ENCODE measurements at places on chromosomes 6 and 20.

DNA sequence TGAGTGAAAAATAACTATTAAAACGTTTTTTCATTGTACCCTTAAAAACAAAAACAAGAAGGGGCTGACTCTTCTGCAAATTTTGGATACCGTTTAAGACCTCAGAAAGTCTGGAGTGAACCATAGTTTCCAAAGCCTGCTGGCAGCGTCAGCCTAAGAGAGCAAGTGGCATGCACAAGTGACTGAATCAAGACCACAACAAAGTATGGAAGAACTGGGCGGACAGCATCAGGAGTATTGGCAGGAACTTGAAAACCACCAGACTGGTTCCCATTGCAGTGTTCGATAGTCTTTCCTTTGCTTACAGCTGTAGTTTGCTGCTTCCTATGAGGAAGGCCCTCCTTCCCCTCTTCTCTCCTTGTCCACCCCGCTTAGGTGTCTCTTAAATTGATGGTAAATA lies 33.7 kb upstream of the MYLIP start:
- DNase-seq = no peak

DNA sequence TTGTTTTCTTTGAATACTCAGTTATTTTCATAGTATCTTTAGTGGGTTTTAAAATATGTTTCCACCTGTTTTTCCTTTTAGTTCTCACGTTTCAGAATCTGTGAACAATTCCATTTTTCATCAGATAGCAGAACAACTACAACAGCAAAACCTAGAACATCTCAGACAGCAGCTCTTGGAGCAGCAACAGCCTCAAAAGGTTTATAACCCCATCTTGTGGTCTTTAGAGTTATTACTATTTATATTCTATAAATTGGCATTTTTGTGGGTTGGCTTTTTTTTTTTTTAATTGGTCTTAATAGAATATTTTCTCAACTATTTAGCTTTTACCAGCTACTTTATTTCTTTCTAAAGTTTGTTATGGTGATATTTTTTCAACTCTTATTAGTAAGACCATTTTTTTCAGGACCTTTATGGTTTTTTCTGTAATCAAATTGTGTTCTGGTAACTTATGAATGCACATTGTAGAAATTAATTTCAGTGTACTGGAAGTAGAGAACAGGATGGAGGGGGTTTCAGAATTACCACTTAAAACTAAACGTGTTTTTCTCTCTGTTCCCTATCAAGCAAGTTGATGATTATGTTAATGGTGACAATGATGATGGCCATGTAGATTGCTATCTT lies 72.2 kb downstream of the SCAF8 start:
- DNase-seq = no peak

DNA sequence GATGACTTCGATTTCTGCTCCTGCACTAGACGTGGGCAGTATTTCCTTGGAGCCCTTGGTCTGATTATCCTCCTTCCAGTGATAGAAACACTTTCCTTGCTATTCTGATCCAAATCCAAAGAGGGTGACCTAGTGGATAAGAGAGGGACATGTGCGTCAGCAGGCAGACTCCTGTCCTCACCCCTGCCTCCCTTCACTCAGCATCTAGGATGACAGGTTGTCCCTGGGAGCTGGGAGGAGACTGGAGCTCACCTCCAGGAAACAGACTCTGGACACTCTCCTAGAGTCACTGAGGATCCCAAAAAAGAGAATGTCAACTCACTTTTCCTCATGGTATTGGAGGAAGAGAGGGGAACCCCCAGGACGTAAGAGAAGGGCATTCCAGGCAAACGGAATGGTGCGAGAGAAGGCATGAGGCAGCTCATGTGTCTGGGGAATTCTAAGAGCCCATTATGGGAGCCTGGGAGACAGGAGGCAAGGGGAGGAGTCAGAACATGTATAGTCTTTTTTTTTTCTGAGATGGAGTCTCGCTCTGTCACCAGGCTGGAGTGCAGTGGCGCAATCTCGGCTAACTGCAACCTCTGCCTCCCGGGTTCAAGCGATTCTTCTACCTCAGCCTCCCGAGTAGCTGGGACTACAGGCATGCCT lies 2.2 kb downstream of the C20orf173 start:
- DNase-seq = no peak

- no peak for DNase-seq
Observed at GRCh38 chr6:166563805-166564204, 22.7 kb downstream of the RAMACL start.

DNA sequence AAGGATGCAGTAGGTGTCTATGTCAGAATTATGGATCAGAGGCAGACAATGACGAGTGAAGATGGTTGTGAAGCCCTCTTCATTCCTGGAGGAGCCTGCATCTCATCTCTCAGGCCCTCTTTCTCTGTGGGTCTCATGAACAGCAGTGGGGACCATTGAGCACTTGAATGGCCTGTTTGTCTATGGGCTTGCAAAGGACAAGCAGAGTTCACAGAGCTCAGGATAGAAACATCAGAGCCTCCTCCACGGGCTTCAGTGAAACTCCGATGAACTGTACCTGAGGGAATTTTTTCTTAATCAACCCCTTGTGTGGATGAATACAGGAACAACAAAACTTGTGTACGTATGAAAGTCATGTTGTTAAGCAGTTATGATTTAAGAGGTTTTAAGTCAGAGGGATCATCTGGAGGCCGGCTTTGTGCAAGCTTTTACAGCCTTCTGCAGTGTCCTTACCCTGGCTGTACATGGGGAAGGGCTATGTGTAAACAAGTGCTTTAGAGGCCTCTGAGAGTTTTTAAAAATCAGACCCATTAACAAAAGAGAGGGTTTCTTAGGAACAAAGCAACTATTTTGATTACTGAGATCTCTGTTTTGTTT lies 29.7 kb upstream of the PI16 start:
- DNase-seq = no peak

GRCh38 chr20:49697071-49697470 lies 16.6 kb downstream of the B4GALT5 start:
- DNase-seq = no peak

GRCh38 chr6:158503846-158504245 lies 56.0 kb upstream of the TMEM181 start:
- DNase-seq = no peak

- DNase-seq = no peak
Observed at GRCh38 chr6:63372951-63373533, 53.3 kb upstream of the LGSN start.
